Mammary epithelial cell (primary cell): ENCODE measurements at places on chromosomes 7 and 10.

- peak; percentile 58 for DNase-seq
Observed at GRCh38 chr7:106062006-106062405, 50.1 kb downstream of the SYPL1 start.

DNA sequence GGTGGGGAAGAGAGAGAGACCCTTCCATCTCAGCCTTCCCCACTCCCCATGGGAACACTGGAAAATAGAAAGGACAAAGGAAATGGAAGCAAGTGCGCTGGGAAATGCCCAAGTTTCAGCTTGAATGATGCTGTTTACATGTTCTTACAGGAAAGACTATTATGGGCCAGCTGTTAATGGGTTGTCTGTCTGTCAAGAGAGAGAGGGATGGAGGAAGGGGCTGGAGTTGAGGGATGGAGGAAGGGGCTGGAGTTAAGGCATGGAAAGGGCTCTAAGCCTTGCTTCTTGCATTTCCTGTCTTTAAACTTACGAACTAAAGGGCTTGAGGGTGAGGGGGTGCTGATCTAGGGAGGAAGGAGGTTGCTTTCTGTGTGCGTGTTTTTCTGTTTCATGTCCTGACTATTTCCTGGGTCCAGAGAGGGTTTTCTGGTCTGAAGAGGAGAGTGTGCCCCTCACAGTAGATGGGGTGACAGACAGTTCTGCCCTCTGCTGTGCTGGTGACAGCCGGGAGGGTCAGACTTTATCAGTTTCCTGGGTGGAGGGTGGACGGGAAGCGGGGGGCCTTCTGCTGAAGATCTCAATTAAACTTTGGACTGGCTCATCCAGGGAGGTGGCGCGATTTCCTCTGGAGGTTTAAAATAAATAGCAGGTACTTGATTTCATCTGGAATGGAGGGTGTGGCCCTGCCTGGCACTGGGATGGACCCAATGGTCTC is 30.5 kb downstream of the GRK5 start:
- no peak for DNase-seq

DNA sequence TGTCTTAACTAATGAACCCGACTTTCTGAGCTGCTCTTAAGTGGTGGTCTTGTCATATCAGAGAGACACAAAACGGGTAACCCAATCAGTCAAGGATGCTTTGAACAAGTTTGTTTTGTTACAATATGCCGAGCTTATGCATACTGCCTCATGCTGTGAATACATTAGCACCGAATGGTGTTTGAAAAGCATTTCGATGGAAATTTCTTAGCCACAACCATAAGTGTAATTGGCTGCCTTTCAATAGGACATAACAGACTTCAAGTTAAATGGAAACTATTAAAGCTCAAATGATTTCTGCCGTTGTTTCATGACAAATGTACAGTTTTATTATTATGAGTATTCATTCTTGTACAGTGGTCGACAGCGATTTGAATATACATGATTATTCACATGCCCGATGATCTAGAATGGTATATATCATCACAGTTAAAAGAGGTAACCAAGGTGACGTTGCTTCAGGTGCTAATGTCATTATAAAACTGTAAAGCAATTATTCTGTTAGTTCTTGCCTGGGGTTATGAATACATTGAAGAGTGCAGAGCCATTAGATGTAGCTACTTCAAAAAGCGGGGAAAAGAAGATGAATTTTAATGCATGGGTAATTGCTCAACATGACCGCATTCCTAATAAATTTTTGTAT is 118.8 kb downstream of the EBF3 start:
- DNase-seq = no peak

DNA sequence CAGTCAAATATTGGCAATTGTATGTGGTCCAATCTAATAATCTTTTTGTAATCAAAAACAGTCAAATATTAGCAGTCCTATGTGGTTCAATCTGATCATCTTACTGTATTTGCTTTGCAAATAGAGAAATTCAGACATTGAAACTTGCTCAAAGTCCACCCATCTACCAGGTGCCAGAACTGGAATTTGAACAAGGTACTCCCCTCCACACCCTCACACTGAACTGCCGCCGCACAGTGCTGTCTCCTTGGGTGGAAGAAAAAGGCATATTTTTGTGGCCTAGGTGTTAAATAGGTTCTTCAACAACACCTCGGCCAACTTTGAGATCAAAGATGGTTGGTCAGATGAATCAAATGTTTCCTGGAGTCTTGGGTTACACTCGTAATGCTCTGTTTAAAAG is 544.2 kb upstream of the GALNT17 start:
- no peak for DNase-seq

GRCh38 chr7:51244885-51245284 is 71.7 kb downstream of the COBL start:
- DNase-seq = no peak
